Ascending aorta (tissue), 2 donors: ENCODE measurements at places on chromosomes 7 and 10. TPM values are rescaled to one million over a fixed set of nuclear protein-coding genes. Genes with fewer than 3 reads are reported as not detected.

The PHKG1 gene
- 1.1 TPM for total RNA-seq

The ZPBP gene
- total RNA-seq, result not detected

The ASAH2 gene
- total RNA-seq, result 0.21 TPM

- peak; percentile 15 for DNase-seq
Observed at GRCh38 chr10:49314806-49315205, 15.8 kb downstream of the C10orf71 start.
